GM06990 (cell line): ENCODE measurements at places on chromosomes 1 and 21.

GRCh38 chr21:28644762-28645161, 347.9 kb downstream of the LTN1 start:
- no peak for DNase-seq

DNA sequence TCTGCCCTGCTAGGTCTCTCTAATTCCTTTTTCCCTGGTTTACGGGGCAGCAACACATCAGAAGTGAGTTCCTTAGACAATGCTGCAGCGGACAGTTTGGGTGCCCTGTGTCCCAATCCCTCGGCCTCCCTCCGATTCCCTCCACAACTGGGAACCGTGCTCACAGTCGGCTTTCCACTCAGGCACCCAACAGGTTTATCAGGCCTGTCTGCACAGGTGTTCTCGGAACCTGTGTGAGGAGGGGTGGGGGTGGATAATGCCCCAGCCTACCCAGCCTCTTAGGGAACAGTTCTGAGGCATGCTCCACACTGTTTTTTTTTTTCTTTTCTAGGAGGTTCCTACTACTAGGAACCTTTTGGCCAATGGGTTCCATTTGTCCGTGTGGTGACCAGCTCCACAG, 131.2 kb downstream of the DISC1 start:
- DNase-seq = no peak

DNA sequence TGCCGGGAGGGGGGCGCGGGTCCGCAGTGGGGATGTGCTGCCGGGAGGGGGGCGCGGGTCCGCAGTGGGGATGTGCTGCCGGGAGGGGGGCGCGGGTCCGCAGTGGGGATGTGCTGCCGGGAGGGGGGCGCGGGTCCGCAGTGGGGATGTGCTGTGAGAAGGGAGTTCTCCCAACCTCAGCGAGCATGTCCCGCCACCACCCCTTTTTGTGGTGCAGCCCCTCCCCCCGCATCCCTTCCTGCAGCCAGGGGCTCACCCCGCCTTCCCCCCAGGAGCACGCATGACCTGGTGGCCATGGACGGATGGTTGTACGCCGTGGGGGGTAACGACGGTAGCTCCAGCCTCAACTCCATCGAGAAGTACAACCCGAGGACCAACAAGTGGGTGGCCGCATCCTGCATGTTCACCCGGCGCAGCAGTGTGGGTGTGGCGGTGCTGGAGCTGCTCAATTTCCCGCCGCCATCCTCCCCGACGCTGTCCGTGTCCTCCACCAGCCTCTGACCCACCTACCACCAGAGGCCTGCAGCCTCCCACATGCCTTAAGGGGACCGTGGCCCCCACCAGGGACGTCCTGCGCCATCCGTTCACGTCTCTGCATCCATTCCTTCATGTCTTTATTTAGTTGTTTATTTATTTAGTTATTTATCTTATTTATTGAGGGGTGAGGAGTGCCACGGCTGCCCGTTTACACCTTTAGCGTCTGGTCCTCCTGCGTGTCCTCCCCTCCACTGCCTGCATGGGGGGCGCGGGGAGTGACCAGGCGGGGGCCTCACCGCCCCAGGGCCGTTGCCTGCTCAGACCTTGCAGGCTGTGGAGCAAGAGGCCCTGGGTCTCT, 1.4 kb upstream of the PLEKHN1 start:
- DNase-seq = no peak

DNA sequence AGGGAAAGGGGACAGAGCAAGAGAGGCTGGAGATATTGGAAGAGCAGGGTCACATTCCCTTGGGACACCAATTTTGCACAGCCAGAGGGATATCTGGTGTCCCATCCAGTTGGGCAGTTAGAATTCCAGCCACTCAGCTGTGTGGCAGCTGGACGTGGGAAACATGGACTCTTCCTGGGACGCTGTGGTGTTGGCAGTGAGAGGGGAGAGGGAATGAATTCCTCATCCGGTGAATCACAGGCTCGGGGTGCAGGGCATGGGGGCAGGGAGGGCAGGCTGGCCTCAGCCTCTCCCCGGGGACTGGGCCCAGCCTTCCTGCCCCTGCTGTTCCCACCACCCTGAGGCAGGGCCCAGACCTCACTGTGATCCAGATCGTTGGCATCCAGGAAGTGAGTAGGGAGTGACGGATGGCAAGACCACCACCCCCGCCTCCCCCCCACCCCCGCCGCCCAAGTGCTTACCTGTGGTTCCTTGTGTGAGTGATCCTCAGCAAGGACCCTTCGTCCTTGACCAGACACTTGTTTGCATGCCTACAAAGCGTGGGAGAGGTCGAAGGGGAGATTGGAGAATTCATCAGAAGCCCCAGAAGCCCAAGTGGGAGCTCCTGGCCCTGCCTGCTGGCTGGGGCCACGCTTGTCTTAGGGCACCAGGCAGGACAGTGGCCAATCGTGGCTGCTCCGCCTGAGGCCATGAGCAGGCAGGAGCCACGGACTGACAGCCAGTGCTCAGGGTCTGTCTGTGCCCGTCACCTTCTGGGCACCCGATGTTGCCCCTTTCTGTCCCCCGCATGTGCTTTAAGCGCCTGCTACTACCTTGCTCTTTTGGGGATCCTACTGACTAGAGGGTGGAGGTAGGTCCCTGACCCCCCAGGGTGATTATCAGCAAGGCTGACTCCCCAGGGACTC, 8.7 kb downstream of the WNT3A start:
- DNase-seq = no peak

DNA sequence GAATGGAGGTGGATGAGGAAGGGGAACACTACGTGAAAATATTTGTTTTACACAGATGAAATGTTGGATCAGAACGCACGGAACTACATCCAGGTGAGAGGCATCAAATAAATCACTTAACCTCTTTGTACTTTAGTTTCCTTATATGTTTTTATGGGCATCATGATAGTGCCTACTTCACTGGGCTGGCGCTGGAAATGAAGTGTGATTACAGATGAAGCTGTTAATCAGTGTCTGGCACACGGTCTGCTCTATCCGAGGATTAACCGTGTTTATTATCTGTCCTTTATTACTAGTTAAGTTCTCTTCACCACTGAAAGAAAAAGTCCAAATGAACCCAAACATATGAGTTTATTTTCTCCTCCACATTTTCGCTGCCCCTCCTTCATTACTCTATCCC, 96.0 kb upstream of the TRABD2B start:
- DNase-seq = no peak

GRCh38 chr1:17258116-17258757, 9.3 kb downstream of the PADI3 start:
- no peak for DNase-seq

GRCh38 chr1:230246551-230246950, 179.5 kb downstream of the GALNT2 start:
- no peak for DNase-seq

- peak; percentile 47 for DNase-seq
Observed at GRCh38 chr1:40059338-40059959, 18.9 kb downstream of the CAP1 start.

DNA sequence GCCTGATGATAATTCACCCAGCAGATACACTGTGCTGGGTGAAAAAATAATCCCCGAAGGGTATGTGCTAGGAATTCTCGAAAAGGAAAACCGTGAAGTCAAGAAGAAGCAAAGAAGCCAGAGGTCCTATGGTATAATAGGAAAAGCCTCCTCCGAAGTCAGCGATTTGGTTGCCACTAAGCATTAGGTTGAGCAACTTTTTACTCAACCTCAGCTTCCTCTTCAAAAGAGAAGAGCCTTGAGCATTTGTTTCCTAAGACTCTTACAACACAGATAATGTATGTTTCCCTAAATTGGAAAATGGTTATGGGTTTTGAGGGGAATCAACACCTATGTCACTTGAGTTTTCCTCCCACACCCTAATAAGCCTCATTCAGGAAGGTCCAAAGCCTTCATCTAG, 21.3 kb upstream of the MNDA start:
- DNase-seq = no peak

GRCh38 chr1:48810740-48811139, 34.0 kb upstream of the BEND5 start:
- no peak for DNase-seq

DNA sequence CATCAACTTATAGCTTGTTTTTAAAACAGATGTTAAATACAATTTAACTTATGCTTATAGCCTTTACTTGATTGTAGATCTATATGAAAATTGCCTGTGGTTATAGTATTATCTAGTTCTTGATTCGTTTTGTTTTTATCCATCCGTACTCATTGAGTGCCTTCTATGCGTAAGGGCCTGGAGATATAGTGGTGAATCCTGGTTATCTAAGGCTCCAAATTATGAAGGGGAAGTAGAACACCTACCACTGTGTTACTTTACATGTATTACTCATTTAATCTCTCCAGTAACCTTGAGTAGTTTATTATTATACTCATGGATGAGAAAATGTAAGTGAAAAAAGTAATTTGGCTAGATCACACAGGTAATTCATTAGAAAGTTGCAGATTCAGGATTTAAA, 121.8 kb downstream of the OSBPL9 start:
- DNase-seq = no peak

DNA sequence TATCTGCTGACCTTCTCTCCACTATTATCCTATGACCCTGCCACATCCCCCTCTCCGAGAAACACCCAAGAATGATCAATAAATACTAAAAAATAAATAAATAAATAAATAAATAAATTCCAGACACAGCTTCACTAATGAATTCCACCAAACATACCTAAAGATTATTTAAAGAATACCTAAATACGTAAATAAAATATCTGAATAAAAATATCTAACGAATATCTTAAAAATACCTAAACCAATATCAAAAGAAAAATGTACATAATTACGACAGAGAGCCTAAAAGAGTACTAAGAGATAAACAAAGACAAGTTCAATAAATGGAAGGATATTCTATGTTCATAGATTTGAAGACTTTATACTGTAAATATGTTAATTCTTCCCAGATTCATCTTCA, 132.5 kb downstream of the FAF1 start:
- no peak for DNase-seq

GRCh38 chr1:1982379-1983232, 21.0 kb downstream of the CFAP74 start:
- no peak for DNase-seq

GRCh38 chr1:35929730-35930592, 944 bp upstream of the AGO3 start:
- DNase-seq = no peak

- DNase-seq = no peak
Observed at GRCh38 chr1:237219751-237220642, 178.0 kb downstream of the RYR2 start.

DNA sequence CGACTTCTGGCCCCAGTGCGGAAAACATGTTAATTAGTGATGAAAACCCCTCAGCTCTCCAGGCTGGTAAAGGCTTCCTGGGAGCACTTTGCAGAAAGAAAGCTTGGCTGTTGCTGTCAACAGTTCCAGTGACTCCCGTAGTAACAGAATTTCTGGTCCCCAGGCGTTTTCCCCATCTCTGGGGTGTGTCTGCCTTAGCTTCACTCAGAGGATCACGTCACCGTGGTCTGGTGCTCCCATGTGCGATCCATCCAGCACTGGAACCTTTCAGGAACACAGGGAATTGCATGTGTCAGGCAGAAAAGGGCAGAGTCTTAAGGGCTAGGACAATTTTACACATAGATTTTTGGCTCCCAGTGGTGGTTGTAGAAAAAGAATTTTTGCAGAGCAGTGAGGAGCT, 470.4 kb upstream of the USP24 start:
- DNase-seq = no peak

GRCh38 chr1:160581961-160582360, 2.7 kb upstream of the CD84 start:
- no peak for DNase-seq

DNA sequence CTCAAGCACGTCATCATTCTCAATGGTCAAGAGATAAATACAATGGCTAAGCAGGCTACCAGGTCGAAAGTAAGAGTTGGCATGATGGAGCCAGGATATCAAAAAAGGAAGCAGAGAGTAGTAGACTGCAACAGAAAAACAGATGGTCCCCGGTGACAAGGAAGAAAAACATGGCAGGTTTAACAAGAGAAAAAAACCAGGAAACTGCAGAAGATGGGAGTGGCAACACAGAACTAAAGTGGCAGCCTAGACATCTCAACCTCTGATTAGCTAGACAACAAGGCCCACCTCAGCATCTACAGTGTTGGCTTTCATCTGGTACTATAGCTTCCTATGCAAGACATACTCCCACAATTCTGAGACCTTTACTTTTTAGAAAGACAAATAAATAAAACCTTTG, 3.1 kb downstream of the UBR4 start:
- no peak for DNase-seq

GRCh38 chr1:70467531-70467930, 56.5 kb downstream of the CTH start:
- DNase-seq = no peak

DNA sequence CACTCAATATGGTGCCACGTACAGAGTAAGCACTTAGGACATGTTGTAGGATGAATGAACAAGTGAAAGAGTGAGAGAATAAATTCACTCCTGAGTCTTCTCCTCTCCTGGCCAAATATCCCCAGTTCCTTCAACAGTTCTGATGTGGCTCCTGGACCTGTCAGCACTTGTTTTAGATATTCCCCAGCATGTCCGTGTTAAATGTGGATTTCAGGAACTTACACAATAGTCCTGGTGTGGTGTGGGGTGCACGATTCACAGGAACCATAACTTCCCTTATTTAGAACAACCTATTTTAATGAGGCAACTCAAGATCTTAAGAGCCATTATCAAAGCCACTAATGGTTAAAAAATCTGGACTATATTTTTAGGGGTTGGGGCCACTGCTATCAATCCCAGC, 39.0 kb upstream of the MYSM1 start:
- DNase-seq = no peak

GRCh38 chr1:16204634-16205333, 7.7 kb downstream of the ARHGEF19 start:
- DNase-seq = no peak

- DNase-seq = no peak
Observed at GRCh38 chr1:8378981-8379470, 61.1 kb downstream of the SLC45A1 start.

DNA sequence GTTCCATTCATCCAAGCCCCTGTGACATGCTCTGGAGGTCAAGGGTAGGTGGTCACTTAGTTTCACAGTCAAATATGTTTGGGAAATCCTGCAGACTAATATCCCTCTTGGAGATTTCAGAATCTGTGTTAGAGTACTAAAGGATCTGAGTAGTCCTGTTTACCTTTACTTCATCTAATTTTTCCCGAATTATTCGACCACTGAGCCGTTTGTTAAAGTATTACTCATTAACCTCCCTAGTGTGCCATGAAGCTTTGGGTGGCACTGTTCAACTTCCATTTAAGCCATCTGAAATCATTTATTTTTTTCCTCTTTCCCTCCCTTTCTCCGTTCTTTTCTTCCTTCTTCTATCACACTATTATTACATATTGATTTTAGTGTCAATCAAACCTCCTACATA, 109.9 kb downstream of the NGF start:
- DNase-seq = no peak
